Glutamatergic neuron (in vitro differentiated cells): ENCODE measurements at places on chromosomes 1 and 21. TPM values are rescaled to one million over a fixed set of nuclear protein-coding genes. Genes with fewer than 3 reads are reported as not detected.

SAMD11 gene
- total RNA-seq, result 46.2 TPM

SNAPIN gene
- total RNA-seq, result 30.8 TPM

INTS11 gene
- total RNA-seq, result 147 TPM

TRIM45 gene
- 6.7 TPM for total RNA-seq

SLAMF8 gene
- not detected for total RNA-seq

DNA sequence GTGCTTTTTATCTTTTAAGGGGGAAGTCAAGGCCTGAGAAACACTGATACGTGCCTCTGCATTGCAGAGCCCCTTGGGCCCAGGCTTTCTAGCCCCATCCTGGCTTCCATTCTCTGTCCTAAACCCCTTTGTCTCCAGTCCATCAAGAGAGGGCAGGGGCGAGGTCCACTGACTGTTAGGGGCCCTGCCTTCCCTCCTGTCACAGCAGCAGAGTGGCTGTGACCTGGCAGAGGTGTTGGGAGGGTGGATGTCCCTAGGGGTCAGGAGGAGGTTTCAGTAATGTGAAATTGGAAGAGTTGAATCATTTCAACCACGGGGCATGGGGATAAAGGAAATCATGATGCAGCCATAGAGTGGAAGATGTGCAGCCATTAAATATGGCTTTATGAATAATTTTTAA, 24.0 kb downstream of the SOX13 start:
- no peak for DNase-seq
- H3K27me3 ChIP-seq, result peaks cover 6% of the 10 kb centered on the region
- H3K4me3 ChIP-seq, result no peak overlapping the region
- no peaks in the 10 kb centered on the region for H3K36me3 ChIP-seq
- H3K27ac ChIP-seq, result no peak overlapping the region

GRCh38 chr1:244920911-244921761, 56.8 kb upstream of the HNRNPU start:
- H3K27me3 ChIP-seq, result peaks cover 8% of the 10 kb centered on the region
- H3K36me3 ChIP-seq, result no peaks in the 10 kb centered on the region
- H3K4me3 ChIP-seq, result no peak overlapping the region
- no peak overlapping the region for H3K27ac ChIP-seq
- DNase-seq, result no peak
- peaks cover 2% of the 10 kb centered on the region for H3K4me1 ChIP-seq

DNA sequence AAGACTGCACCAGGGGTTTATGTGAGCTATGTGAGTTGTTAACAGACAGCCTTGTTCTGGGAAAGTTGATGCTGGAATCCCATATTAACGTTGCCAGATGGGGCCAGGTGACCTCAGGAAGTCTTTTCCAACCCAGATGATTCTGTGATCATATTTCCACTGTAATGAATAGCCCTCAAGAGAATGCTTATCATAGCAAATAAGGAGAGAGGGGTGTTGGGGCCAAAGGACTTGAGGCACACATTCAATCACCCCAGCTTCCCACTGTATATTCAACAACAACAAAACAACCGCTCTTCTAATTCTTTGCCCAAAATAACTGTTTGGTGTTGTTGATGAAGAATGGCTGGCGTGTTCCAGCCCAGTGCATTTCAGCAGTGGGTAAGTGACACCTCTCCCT, 14.1 kb downstream of the ZNF697 start:
- peaks cover 3% of the 10 kb centered on the region for H3K27me3 ChIP-seq
- H3K4me1 ChIP-seq, result peaks cover 28% of the 10 kb centered on the region
- H3K36me3 ChIP-seq, result no peaks in the 10 kb centered on the region

- no peaks in the 10 kb centered on the region for H3K4me1 ChIP-seq
- DNase-seq, result no peak
- H3K4me3 ChIP-seq, result no peak overlapping the region
- H3K36me3 ChIP-seq, result peaks cover 29% of the 10 kb centered on the region
Measured at GRCh38 chr1:7326366-7326765, 444.7 kb upstream of the VAMP3 start.

DNA sequence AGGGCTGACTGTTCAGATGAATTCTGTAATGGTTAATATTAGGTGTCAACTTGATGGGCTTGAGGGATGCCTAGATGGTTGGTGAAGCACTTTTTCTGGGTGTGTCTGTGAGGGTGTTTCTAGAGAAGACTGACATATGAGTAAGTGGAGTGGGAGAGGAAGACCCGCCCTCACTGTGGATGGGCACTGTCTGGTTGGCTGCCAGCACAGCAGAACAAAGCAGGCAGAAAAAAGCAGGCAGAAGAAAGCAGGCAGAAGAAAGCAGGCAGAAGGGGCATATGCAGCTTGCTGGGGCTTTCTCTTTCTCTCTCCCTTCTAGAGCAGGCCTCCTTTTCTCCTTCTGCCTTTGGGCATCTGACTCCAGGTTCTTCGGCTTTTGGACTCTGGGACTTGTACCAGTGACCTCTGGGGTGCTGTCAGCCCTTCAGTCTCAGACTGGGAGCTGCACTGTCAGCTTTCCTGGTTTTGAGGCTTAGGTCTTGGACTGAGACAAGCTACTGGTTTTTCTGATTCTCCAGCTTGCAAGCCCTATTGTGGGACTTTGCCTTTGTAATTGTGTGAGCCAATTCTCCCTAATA, 42.9 kb upstream of the CD2 start:
- H3K27me3 ChIP-seq, result peaks cover 7% of the 10 kb centered on the region
- H3K27ac ChIP-seq, result peak overlapping the region; percentile 18
- H3K4me3 ChIP-seq, result no peak overlapping the region
- no peak for DNase-seq
- peaks cover 34% of the 10 kb centered on the region for H3K4me1 ChIP-seq

DNA sequence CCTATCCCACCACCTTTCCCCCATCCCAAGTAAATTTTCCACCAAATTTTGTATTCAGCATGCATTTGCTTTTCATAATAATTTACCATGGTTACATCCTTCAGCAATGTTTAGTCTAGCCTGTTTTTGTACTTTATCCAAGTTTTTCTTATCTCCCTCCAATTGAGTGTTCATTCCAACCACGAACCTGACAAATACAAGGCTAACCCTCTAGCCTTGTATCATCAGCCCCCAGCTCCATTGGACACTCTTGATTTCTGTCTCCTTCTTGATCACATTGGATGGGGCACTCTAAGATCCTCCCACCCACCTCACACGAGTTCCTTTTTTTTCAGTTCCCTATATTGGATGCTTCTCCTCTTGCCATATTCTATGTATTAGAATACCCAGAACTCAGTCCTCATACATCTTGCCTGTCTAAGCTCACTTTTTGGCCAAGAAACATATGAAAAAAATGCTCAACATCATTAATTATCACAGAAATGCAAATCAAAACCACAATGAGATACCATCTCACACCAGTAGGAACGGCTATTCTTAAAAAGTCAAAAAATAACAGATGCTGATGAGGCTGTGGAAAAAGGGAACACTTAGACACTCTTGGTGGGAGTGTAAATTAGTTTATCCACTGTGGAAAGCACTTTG, 40.5 kb upstream of the SLC35F3 start:
- no peaks in the 10 kb centered on the region for H3K27me3 ChIP-seq
- peaks cover 16% of the 10 kb centered on the region for H3K36me3 ChIP-seq
- no peak overlapping the region for H3K4me3 ChIP-seq
- no peak overlapping the region for H3K27ac ChIP-seq
- no peak for DNase-seq
- H3K4me1 ChIP-seq, result no peaks in the 10 kb centered on the region

DNA sequence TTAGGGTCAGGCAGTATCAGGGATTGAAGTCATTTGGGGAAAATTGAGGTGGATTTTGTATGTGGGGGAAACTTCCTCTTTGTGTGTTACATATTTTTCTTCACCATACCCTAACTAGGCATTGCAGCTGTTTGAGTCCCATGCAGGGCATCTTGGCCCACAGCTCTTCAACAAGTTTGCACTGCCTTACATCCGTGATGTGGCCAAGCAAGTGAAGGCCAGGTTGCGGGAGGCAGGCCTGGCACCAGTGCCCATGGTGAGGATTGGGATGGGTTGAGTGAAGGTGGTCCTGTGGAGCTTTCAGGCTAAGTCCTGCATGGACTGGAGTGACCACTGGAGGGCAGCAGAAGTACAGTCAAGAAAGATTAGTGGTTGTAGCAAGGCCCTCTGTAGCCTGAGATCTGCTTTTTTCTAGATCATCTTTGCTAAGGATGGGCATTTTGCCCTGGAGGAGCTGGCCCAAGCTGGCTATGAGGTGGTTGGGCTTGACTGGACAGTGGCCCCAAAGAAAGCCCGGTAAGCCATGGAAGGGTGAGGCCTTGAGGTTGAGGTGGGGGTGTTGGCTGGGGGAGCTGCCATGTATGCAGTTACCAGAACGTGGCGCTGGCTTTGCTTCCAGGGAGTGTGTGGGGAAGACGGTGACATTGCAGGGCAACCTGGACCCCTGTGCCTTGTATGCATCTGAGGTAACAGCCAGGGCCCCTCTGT, 2.4 kb downstream of the UROD start:
- DNase-seq, result peak; percentile 89
- H3K27ac ChIP-seq, result peak overlapping the region; percentile 80
- no peaks in the 10 kb centered on the region for H3K36me3 ChIP-seq
- H3K4me3 ChIP-seq, result peak overlapping the region; percentile 65

GRCh38 chr1:93805027-93805610, 73.9 kb downstream of the DNTTIP2 start:
- H3K27me3 ChIP-seq, result peaks cover 5% of the 10 kb centered on the region
- no peaks in the 10 kb centered on the region for H3K4me1 ChIP-seq
- DNase-seq, result no peak

GRCh38 chr1:44655609-44656008, 18.7 kb downstream of the TMEM53 start:
- peak; percentile 67 for DNase-seq
- H3K4me1 ChIP-seq, result peaks cover 6% of the 10 kb centered on the region
- no peak overlapping the region for H3K4me3 ChIP-seq
- H3K27ac ChIP-seq, result no peak overlapping the region

GRCh38 chr21:31340942-31341487, 3.0 kb downstream of the TIAM1 start:
- no peak for DNase-seq
- H3K4me1 ChIP-seq, result peaks cover 2% of the 10 kb centered on the region
- no peak overlapping the region for H3K4me3 ChIP-seq
- H3K36me3 ChIP-seq, result no peaks in the 10 kb centered on the region
- no peaks in the 10 kb centered on the region for H3K27me3 ChIP-seq

GRCh38 chr1:204565617-204566582, 49.7 kb downstream of the MDM4 start:
- no peak overlapping the region for H3K4me3 ChIP-seq
- no peaks in the 10 kb centered on the region for H3K27me3 ChIP-seq
- no peak overlapping the region for H3K27ac ChIP-seq
- no peaks in the 10 kb centered on the region for H3K36me3 ChIP-seq
- peaks cover 28% of the 10 kb centered on the region for H3K4me1 ChIP-seq

GRCh38 chr21:37553078-37553481, 186.5 kb downstream of the DYRK1A start:
- no peak overlapping the region for H3K27ac ChIP-seq
- no peak for DNase-seq
- no peak overlapping the region for H3K4me3 ChIP-seq
- H3K4me1 ChIP-seq, result peaks cover 10% of the 10 kb centered on the region

DNA sequence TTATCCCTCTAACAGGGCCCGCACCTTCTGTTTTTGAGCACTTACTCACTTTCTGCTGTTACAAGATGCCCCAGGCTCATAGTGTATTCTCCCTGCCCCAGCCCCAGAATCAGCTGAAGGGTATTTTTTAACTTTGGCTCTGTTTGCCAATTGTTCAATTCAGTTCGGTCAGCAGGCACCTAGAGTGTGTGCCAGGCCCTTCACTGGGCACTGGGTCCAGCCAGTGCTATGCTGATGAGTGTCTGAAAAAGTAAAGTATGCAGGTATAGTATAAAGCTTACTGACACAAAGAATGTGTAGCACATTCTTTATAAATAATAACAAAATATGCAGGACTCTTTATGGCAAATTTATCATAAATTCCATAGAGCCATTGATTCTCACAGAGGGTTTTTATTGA, 35.0 kb downstream of the FHAD1 start:
- H3K27me3 ChIP-seq, result no peaks in the 10 kb centered on the region
- H3K4me3 ChIP-seq, result no peak overlapping the region
- no peaks in the 10 kb centered on the region for H3K4me1 ChIP-seq
- no peak overlapping the region for H3K27ac ChIP-seq
- no peak for DNase-seq
- H3K36me3 ChIP-seq, result no peaks in the 10 kb centered on the region

GRCh38 chr1:12314333-12314903, 84.6 kb downstream of the VPS13D start:
- DNase-seq, result no peak
- no peaks in the 10 kb centered on the region for H3K27me3 ChIP-seq
- no peaks in the 10 kb centered on the region for H3K4me1 ChIP-seq
- H3K27ac ChIP-seq, result no peak overlapping the region

- H3K27ac ChIP-seq, result no peak overlapping the region
- no peak overlapping the region for H3K4me3 ChIP-seq
- peaks cover 5% of the 10 kb centered on the region for H3K27me3 ChIP-seq
- peaks cover 1% of the 10 kb centered on the region for H3K36me3 ChIP-seq
Measured at GRCh38 chr1:233655301-233655740, 41.4 kb downstream of the KCNK1 start.

DNA sequence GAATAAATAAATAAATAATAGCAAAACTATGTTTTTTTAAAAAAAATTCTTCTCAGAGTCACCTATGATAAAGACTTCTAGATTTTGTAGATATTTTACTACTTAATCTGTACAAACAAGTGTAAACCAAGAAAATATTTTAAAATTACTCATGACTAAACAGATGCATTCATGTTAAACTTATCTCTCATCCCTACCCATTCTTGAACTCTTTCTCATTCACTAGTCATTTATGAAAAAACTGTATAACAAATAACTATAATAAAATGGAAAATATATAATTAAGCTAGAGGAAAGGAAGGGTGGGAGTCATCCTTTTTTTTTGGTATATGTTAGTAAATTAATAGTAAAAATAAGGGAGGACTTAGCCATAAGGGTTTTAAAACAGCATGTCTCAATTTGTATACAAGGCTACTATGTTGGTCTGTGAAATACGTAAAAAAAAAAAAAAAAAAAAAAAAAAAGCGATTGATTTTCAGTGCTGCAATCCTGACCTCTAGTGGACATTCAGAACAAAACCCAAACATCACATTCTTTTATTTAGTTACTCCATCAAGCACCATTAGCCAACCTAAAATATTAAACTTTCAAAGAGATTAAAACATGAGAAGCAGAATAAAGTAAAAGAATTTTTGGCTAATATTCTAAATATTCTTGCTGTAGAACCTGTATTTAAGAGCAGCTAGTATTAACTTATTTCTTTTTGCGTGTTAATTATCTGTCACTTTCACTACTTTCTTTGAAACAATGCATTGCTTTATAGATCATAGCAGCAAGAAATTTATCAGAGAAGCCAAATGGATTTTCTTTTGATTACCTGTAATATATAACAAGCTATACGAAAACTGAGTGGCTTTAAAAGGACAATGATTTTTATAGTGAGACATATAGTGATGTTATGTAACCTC, 255.8 kb upstream of the CACYBP start:
- H3K4me3 ChIP-seq, result no peak overlapping the region
- H3K36me3 ChIP-seq, result no peaks in the 10 kb centered on the region
- H3K27me3 ChIP-seq, result no peaks in the 10 kb centered on the region

GRCh38 chr1:212166644-212167043, 118.6 kb upstream of the PPP2R5A start:
- no peaks in the 10 kb centered on the region for H3K4me1 ChIP-seq
- H3K27ac ChIP-seq, result no peak overlapping the region
- no peaks in the 10 kb centered on the region for H3K27me3 ChIP-seq
